ENCODE measurements at places on chromosomes 5 and 9. TPM values are rescaled to one million over a fixed set of nuclear protein-coding genes. Genes with fewer than 3 reads are reported as not detected.

FRRS1L gene
- 0.05 TPM for total RNA-seq

TBC1D2 gene
- 42.6 TPM for total RNA-seq

C9orf57 gene
- not detected for total RNA-seq

NMUR2 gene
- total RNA-seq, result not detected

CAMK4 gene
- total RNA-seq, result 4.1 TPM

MCC gene
- 57.7 TPM for total RNA-seq

SCGB3A2 gene
- not detected for total RNA-seq

RGMB gene
- total RNA-seq, result 68.3 TPM

GMCL2 gene
- total RNA-seq, result not detected

MYO10 gene
- total RNA-seq, result 41.5 TPM

DNA sequence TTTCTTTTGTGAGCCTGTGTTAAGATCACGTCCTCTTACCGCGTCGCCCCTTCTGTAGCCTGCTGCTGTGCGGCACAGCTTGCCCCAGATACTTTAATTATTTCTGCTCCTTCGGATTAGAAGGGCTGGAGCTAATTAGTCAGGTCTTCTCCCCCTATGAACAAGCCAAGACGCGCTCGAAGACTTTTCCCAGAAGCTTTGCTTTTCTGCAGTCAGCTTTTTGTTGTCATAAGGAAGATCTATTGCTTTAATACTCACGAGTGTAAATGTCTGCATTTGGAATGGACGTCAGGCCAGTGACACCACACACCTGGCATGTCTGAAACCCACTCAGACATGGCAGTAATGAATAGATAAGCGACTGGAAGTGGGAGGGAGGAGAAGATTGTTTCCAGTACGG lies 37.0 kb downstream of the PRUNE2 start:
- DNase-seq, result no peak

DNA sequence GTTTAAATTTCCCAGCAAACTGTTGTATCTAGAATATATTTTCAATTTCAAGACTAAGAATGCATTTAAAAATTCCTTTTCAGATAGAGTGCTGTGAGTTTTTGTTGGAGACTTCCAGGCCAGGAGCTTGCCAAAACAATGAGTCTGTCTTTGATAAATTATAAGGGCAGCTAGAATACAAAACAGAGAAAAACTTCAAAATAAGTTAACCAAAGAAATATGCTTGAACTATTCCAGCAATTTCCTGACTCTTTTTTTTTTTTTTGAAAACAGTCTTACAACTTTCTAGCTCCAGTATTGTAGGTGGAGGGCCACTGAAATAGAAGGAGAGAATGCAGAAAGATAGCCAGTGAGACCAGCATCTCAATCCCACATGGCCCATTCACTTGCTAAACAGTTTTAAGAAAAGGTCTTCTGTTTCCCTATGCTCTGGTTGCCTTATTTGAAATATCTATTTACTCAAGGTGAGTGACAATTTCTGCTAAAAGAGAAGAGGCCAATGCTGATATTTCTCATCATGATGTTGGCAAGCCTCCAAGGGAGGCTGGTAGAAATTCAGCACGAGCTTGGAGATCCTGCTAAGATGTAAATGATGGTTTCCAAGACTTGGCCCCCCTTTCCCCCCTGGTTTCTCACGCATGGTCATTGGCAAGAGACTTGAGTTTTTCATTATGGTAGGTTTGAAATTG lies 103.2 kb downstream of the USP20 start:
- peak; percentile 60 for DNase-seq

DNA sequence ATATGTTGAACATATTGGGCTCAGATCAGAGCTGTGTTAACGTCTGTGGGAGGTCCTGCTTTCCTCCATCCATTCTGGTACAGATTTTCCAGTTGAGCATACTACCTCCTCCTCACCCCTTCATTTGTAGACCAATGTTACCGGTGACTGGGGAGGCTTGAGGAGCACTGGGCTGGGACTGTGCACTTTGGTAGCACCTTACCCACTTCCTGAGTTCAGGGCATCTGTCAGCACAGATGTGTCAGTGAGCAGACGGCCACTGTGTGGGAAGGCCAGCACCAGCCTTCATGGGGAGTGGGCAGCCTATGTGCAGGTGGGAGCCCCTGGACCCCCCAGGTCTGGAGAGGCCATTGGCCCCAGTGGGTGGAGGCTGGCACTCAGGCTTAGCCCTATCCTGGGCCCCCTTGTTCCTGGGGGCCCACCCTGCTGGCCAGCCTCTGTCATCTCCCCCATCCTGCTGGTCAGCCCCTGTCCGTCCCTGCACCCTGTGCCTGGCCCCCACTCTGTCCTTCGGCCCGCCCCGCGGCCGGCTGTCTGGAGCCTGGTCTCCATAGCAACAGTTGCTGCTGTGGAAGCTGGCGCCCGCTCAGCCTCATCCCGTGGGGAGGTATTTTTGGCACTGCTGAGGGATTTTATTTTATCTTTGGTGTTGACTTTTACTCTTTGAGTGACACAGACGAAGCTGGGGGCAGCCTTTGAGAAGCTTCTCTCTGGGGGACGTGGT lies 21.3 kb downstream of the WNK2 start:
- no peak for DNase-seq

DNA sequence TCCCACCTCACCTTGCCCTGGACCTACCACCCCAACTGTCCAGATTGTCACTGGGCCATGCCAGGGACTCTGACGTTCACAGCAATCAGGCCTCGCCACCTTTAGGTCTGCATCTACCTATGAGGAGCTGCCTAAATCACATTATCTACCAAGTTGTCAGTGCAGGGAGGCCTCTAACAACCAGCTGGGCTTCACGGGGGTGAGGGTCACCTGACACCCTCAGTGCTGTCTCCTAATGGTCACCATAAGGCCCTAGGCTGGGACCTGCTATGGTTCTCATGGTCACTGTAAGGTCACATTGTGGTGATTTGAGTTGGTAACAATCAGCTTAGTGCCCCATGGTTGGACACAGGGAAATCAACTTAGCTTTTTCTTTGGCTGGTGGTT lies 119.2 kb upstream of the CXCL14 start:
- DNase-seq, result no peak

DNA sequence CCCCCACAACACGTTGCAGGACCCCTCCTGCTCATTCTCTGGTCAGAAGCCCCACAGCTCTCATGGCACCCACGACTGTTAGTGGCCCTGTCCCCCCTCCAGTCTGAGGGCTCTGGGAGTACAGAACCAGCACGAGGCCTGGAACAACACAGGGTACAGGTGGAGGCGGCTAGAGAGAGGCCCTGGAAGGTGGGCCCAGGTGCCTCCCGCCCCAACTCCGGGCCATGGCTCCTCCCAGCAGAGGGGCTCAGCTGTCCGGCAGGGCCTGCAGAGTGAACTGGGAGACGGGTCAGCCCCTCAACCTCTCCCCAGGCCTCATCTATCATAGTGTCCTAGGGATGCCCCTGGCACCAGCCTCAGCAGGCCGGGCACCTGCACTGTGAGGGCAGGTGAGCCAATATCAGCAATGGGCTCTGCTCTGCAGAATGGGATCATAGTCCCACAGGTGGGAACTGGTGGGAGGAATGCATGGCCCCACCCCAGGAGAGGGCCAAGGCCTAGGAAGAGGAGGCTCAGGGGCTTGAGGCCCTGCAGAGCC lies 58.6 kb downstream of the BARX1 start:
- no peak for DNase-seq

- no peak for DNase-seq
Measured at GRCh38 chr5:55230086-55230629, 3.0 kb upstream of the MCIDAS start.

GRCh38 chr5:127580731-127581130 lies 63.3 kb downstream of the PRRC1 start:
- DNase-seq, result no peak

DNA sequence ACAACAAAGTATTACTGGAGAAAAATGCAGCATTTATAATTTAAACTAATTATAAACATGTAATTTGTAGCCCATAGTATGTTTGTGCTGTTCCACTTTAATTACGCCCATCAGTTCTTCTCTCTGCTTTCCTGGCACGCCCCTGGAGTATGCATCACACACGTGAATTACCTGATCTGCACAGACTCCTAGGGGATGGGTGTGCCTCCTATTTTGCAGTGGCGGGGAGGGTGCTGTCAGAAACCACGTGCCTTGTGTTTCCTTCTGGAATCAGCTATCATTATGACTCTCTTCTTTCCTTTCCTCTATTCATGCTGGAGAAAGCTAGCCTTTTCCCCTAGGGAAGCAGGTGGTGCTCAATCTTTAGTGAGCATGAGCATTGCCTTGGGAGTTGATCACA lies 43.3 kb downstream of the RPS23 start:
- DNase-seq, result no peak

DNA sequence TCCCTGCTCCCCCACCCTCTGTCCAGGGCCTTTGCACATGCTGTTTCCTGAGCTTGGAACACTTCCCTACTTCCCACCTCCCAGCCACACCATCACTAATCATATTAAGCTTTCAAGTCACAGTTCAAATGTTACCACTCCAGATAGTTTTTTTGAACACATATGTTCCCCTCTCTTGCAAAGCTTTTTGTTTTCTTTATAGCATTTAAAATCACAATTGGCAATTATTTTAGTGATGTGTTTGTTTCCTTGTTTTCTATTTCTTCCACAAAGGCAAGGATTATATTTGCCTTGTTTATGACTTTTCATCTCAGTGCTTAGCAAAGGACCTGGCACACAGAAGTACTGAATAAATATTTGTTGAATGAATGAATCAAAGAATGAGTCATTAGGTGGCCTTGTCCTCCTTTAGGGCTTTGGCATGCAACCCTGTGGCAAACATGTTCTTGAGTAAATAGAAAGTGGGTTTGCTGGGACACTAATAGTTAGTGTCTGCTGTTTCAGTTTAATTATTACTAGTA lies 386.8 kb downstream of the FGF10 start:
- no peak for DNase-seq

- no peak for DNase-seq
Measured at GRCh38 chr9:127181315-127181580, 58.8 kb upstream of the ANGPTL2 start.

GRCh38 chr5:94469894-94470329 lies 148.5 kb downstream of the KIAA0825 start:
- DNase-seq, result no peak

DNA sequence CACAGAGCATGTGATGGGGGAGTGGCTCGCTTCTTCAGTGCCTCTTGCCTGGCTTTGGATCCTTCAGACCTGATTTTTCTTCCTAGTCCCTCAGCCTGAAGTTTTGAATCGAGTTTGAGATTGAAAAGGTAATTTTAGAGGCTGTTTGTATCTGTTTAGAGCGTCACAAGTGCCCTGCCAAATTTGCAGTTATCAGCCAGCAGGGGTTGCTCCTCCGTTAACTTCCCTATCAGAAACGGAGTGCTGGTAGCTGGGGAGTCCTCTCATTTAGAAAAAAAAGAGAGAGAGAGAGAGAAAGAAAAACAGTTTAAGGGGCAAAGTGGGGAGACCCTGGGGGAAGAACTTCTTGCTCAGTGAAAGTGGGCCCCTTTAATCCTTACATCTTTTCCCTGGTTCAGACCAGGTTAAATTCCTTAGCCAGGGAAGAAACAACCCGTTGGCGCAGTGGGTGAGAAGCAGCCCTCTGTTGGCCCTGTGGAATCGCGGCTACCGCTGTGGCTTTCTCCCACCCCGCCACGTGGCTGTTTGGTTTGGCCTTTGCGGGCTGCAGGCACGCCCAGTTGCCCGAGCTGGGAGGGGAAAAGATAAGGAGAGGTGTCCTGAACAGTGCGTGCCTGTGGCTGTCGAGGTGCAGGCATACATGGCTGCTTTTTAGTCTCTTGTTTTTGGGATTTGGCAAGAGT lies 576.7 kb upstream of the ACO1 start:
- no peak for DNase-seq

DNA sequence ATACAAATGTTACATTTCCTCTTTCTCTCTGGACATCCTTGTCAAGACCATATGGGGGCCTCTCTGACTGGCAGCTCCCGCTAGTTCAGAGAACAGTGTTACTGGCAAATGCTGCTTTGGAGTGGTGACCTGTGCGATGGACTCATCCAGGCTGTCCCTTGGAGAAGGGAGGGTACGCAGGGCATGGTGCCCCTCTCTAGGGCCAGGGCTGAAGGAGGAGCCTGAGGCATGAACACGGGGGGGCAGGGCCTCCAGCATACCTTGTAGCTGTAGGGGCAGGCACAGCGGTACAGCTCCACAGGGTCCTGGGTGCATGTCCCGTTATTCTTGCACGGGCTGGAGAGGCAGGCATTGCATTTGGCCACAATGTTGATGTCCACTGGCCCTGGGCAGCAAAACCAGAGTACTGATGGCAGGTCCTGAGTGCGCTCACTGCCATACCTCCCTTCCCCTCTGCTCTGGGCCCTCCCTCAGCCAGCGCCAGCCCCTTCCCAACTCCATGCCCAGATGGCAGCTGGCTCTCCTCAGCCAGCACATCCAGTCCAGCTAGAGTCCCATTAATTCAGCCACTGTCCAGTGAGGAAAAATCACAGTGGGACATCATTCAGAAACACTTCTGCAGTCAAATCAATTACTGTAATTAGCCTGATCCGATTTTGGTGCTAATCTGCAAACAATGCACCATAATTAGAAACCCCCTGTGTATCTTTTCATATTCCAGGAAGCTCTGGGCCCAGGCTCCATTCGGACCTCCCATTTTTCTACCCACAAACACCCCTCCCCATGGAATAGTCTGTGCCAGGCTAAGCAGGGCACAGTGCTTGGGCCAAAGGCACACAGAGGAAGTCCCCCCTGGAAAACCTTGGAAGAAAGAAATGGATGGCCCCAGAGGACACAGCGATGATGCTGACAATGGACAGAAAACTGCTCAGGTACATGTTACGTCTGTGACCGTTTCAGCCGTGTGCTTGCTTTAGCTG lies 128.8 kb upstream of the PANK3 start:
- no peak for DNase-seq

GRCh38 chr5:167576126-167576525 lies 715.3 kb upstream of the WWC1 start:
- DNase-seq, result no peak

DNA sequence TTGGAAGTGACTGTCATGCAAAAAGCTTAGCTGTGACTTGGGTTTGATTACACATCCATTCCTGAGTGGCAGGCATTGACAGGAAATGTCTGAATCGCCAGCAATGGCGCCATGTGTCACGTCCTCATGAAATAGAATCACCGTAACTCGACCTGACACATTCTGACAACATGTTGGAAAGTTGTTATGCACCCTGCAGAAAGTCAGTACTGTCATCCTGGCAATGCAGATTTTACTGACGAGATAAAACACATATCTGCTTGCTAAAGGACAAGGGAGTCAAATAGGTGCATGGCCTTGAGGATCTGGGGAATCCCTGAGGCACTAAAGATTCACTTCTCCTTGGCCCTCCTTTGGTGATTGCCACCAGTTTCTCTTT lies 344.2 kb downstream of the SPATA31D1 start:
- no peak for DNase-seq

- no peak for DNase-seq
Measured at GRCh38 chr9:89454498-89455355, 43.2 kb downstream of the SEMA4D start.

GRCh38 chr5:909086-909485 lies 16.4 kb downstream of the TRIP13 start:
- DNase-seq, result peak; percentile 74

- no peak for DNase-seq
Measured at GRCh38 chr9:74573640-74574191, 76.6 kb downstream of the RORB start.

GRCh38 chr5:172583931-172584511 lies 57.0 kb upstream of the NEURL1B start:
- no peak for DNase-seq

All from lower leg skin (tissue), 4 donors.